ENCODE measurements at places on chromosomes 16 and 17.

DNA sequence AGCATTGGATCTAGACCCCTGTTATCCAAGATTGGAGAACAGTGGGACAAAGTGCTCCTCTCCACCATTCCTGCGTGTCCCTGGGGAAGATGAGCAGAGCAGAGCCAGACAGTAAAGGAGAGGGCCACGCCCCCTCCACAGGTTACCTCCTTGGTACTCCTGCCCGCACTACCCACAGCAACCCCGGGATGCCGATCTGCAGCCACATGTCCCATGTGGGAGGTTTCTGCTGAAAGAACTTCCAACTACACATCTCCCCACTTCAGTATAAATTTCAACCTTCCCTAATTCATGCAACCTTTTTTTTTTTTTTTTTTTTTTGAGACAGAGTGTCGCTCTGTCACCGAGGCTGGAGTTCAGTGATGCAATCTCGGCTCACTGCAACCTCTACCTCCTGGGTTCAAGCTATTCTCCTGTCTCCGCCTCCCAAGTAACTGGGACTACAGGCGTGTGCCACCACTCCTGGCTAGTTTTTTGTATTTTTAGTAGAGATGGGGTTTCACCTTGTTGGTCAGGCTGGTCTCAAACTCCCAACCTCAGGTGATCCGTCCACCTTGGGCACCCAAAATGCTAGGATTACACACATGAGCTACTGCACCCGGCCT is 2.3 kb downstream of the RAB37 start:
- DNase-seq: no peak

GRCh38 chr17:12230481-12231354 is 210.0 kb downstream of the MAP2K4 start:
- no peak for DNase-seq

GRCh38 chr16:84115919-84116719 is 623 bp downstream of the MBTPS1 start:
- peak; percentile 14 for DNase-seq

DNA sequence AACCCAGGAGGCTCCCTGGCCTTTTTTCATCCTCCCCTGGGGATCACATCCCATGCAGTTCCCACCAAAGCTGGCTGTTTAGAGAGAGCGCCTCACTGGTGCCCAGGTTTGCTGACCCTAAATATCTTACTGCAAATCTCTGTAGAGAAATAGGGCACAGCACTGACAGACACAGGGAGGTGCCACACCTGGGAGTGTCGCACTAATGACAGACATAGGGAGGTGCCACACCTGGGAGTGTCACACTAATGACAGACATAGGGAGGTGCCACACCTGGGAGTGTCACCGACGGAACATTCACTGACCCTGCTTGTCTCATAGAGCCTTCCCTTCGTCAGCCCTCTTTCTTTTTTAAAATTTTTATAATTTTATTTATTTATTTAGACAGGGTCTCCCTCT is 25.6 kb downstream of the UNK start:
- DNase-seq: no peak

GRCh38 chr17:82070611-82071010 is 5.0 kb upstream of the DUS1L start:
- no peak for DNase-seq

Measured in stimulated activated CD8-positive, alpha-beta memory T cell treated with anti-CD3 and anti-CD28 coated beads, Interleukin-2, amount 100 ng/mL, for 1 hour (primary cell).